ENCODE measurements at places on chromosomes 2 and 18. TPM values are rescaled to one million over a fixed set of nuclear protein-coding genes. Genes with fewer than 3 reads are reported as not detected.

Gene CBLN2
- 0.05 TPM for total RNA-seq

Gene RTKN
- 29.6 TPM for total RNA-seq

Gene AMMECR1L
- total RNA-seq: 20.2 TPM

Gene LIMS3
- not detected for total RNA-seq

Gene WDCP
- 11.8 TPM for total RNA-seq

Gene PSMA8
- total RNA-seq: not detected

Gene CCDC85A
- 0.20 TPM for total RNA-seq

Gene GPR55
- not detected for total RNA-seq

Gene RNF144A
- total RNA-seq: 6.2 TPM

Gene FBXO48
- 0.52 TPM for total RNA-seq

Gene PAX3
- not detected for total RNA-seq

Gene ITPRIPL1
- total RNA-seq: not detected

Gene SULT1C2
- 0.48 TPM for total RNA-seq

Gene STAT4
- 3.9 TPM for total RNA-seq

Gene FOXI3
- not detected for total RNA-seq

Gene TMEM200C
- not detected for total RNA-seq

Gene SPHKAP
- not detected for total RNA-seq

Gene FBXO15
- total RNA-seq: 0.72 TPM

Gene ANKRD30B
- 0.02 TPM for total RNA-seq

Gene LCT
- 0.03 TPM for total RNA-seq

Gene CYRIA
- 0.14 TPM for total RNA-seq

Gene CYP26B1
- total RNA-seq: 18.3 TPM

Gene TCF23
- not detected for total RNA-seq

Gene CRIM1
- total RNA-seq: 145 TPM

Gene CDH7
- 0.02 TPM for total RNA-seq

Gene ZNF804A
- not detected for total RNA-seq

Gene MDH1
- total RNA-seq: 256 TPM

Gene USP40
- 22.4 TPM for total RNA-seq

Gene VSNL1
- total RNA-seq: not detected

Gene METTL5
- 67.7 TPM for total RNA-seq

Data from A549 treated with CORT108297 at 1 μM for 4 hours (cell line).